Stomach (tissue), 19 donors: ENCODE measurements at places on chromosomes 5 and 9. TPM values are rescaled to one million over a fixed set of nuclear protein-coding genes. Genes with fewer than 3 reads are reported as not detected.

SLC6A7 gene
- not detected for total RNA-seq

RABGAP1 gene
- total RNA-seq = 101 TPM

ERAP2 gene
- 20.6 TPM for total RNA-seq

NUTM2F gene
- not detected for total RNA-seq

DNA sequence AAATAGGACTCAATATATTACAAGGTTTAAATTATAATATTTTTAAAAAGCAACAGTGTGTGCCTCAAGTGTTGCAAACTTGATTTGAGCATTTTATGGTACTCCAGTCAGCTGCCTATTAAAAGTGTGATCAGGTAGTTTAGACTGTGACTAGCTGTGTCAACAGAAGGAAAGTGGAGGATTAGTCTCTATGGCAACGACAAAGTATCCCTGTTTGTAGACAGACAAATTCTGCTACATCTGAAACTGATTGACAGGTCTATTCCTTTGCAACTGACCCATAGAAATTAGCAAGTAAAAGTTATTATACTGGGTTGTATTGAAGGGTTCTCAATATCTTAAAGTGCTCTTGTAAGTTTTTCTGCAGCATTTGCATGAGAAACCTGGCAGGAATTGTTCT, 249.8 kb upstream of the ARRDC3 start:
- no peak overlapping the region for H3K4me3 ChIP-seq
- no peaks in the 10 kb centered on the region for H3K4me1 ChIP-seq
- no peak overlapping the region for H3K27ac ChIP-seq
- H3K36me3 ChIP-seq = no peaks in the 10 kb centered on the region
- H3K27me3 ChIP-seq = no peaks in the 10 kb centered on the region

- no peak for DNase-seq
- H3K4me3 ChIP-seq = no peak overlapping the region
- peaks cover 19% of the 10 kb centered on the region for H3K27me3 ChIP-seq
Measured at GRCh38 chr5:135497971-135498636, 37.7 kb downstream of the NEUROG1 start.

DNA sequence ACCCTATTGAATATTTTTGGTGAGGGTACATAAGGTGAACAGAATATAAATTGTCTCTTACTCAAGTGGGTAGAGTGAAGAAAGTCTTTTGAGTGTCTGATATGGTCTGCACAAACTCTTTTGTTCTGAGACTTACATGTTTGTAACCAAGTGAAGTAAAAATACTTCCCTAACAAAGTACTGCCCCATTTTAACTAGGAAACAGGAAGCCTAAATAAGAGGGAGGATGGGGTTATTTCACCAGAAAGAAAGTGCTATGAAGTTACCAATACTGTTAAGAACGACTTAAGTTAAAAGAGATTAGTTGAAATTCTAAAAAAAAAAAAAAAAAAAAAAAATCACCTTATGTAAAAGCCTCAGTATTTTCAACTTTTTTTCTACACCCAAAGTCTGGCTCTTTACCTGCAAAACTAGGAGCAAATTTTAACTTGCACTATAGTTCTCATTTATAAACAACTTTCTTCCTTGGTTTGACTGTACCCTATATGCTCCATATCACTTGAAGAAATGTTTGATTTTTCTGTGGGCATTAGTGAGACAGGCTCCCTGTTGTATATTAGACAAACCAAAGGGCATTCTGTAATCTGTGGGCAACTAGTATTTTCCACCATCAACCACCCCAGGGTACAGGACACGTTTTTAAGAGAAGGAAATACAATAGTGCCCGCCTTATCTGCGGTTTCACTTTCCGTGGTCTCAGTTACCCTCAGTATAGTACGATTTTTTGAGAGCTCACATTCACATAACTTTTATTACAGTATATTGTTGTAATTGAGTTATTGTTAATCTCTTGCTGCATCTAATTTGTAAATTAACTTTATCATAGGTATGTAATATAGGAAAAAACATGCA, 127.7 kb downstream of the NR3C1 start:
- H3K36me3 ChIP-seq = peaks cover 13% of the 10 kb centered on the region
- DNase-seq = no peak
- no peaks in the 10 kb centered on the region for H3K27me3 ChIP-seq

- H3K4me3 ChIP-seq = no peak overlapping the region
- no peaks in the 10 kb centered on the region for H3K36me3 ChIP-seq
- H3K4me1 ChIP-seq = no peaks in the 10 kb centered on the region
- H3K27me3 ChIP-seq = no peaks in the 10 kb centered on the region
- H3K27ac ChIP-seq = no peak overlapping the region
Measured at GRCh38 chr5:98722188-98722587, 51.3 kb upstream of the RGMB start.

DNA sequence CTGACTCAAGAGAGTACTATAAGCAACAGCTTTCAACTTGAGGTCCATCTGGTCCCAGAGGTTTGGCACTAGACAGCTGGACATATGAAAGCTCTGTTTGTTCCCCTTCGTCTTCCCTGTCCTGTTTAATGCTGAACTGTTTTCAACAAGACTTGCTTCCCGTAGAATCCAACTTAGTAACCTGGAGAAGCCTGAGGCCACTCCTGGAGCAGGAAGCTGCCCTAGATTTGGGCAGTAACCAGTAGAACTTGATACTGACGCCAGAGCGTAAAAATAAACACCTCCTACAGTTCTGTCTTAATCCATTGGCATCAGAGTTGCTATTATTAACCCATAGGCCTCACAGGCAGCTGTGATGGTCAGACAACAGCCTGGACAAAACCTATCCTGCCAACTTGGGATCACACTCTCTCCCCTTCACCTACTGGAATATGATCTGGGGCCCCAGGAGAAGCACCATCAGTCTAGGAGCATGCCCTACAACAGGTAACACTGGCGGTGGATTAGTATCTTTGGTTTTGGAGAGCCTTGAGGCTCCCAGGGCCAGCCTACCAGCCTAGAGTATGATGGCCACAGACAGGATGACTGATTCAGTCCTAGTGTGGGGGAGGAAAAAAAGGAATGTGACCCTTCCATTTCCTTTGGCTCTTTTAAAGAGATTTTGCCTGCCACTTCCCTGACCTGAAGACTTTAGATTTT, 29.2 kb downstream of the RUSC2 start:
- peak overlapping the region; percentile 86 for H3K27ac ChIP-seq
- H3K27me3 ChIP-seq = no peaks in the 10 kb centered on the region
- H3K36me3 ChIP-seq = no peaks in the 10 kb centered on the region
- H3K4me3 ChIP-seq = no peak overlapping the region

DNA sequence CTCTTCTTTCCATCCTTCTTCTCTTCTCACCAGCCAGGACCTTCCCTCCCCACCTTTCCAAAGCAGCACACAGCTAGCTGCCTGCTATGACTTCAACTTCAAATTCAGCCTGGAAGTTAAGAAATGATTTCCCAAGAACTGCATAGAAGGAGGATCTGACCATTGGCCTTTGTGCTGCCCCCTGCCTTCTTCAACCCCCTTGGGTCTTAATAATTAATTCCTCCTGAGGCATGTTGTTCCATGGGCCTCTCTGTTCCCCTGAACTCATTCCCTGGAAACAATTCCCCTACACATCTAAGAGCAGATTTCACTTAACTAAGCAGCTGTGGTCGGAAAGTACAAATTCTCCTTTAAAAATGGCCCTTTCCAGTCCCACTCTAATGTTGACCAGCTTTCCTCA, 62.4 kb downstream of the ADAMTS12 start:
- DNase-seq = no peak
- H3K4me3 ChIP-seq = no peak overlapping the region
- H3K27ac ChIP-seq = no peak overlapping the region
- H3K27me3 ChIP-seq = no peaks in the 10 kb centered on the region

DNA sequence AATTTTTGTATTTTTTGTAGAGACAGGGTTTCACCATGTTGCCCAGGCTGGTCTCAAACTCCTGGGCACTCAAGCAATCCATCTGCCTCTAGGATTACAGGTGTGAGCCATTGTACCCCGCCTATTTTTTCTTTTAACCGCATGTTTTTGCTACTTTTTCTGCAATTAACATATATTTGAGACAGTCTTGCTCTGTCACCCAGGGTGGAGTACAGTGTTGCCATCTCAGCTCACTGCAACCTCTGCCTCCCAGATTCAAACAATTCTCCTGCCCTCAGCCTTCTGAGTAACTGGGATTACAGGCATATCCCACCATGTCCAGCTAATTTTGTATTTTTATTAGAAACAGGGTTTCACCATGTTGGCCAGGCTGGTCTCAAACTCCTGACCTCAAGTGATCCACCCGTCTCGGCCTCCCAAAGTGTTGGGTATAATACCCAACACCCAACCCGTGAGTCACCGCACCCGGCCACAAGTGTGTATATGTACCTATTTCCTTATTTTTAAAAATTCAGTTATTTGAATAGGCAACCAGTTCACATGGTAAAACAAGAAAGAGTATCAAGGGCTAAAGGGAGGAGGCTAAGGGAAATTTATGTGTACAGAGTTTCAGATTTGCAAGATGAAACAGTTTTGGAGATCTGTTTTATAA, 13.3 kb downstream of the PHAX start:
- no peak overlapping the region for H3K4me3 ChIP-seq
- H3K27ac ChIP-seq = no peak overlapping the region
- H3K27me3 ChIP-seq = no peaks in the 10 kb centered on the region
- peaks cover 30% of the 10 kb centered on the region for H3K36me3 ChIP-seq
- H3K4me1 ChIP-seq = no peaks in the 10 kb centered on the region
- DNase-seq = no peak

DNA sequence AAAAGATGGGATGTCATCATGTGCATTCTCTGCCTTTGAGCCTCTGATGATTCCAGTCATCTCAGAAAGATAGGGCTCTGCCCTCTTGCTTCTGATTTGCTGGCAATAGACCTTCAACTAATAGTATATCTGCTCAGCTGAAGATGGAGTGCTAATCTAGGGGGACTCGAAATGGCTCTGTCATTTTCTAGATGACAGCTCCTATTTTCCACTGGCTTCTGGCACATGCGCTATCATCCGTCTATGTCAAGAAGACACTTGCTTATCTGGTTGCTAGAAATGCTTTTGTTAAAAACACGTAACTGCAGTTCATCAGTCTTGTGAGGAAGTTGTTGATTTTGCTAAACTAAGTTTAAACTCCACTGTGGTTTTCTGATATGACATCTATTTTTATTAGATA, 265.5 kb upstream of the ZNF608 start:
- no peak overlapping the region for H3K4me3 ChIP-seq
- H3K4me1 ChIP-seq = peaks cover 14% of the 10 kb centered on the region
- no peak for DNase-seq
- no peaks in the 10 kb centered on the region for H3K36me3 ChIP-seq
- no peaks in the 10 kb centered on the region for H3K27me3 ChIP-seq
- H3K27ac ChIP-seq = no peak overlapping the region

GRCh38 chr5:124065508-124065907, 553.5 kb downstream of the CSNK1G3 start:
- no peak for DNase-seq
- no peaks in the 10 kb centered on the region for H3K27me3 ChIP-seq
- H3K4me1 ChIP-seq = peaks cover 13% of the 10 kb centered on the region
- H3K36me3 ChIP-seq = no peaks in the 10 kb centered on the region

DNA sequence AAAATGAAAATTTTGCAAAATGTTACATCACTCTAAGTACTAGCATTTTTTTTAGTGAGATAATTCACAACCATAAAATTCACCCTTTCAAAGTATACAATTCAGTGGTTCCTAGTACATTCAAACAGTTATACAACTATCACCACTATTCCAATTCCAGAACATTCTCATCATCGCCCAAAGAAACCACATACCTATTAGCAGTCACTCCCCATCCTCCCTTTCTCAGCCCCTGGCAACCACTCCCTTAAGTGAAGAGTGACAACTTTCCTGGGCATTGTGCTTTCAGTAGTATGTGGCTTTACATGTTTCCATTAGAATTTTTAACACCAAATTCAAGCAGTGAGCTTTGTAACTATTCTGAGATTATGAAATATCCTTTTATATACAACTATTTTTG, 81.4 kb downstream of the RASEF start:
- no peak for DNase-seq
- H3K4me1 ChIP-seq = no peaks in the 10 kb centered on the region
- no peak overlapping the region for H3K27ac ChIP-seq
- H3K36me3 ChIP-seq = no peaks in the 10 kb centered on the region
- H3K4me3 ChIP-seq = no peak overlapping the region
- H3K27me3 ChIP-seq = no peaks in the 10 kb centered on the region

DNA sequence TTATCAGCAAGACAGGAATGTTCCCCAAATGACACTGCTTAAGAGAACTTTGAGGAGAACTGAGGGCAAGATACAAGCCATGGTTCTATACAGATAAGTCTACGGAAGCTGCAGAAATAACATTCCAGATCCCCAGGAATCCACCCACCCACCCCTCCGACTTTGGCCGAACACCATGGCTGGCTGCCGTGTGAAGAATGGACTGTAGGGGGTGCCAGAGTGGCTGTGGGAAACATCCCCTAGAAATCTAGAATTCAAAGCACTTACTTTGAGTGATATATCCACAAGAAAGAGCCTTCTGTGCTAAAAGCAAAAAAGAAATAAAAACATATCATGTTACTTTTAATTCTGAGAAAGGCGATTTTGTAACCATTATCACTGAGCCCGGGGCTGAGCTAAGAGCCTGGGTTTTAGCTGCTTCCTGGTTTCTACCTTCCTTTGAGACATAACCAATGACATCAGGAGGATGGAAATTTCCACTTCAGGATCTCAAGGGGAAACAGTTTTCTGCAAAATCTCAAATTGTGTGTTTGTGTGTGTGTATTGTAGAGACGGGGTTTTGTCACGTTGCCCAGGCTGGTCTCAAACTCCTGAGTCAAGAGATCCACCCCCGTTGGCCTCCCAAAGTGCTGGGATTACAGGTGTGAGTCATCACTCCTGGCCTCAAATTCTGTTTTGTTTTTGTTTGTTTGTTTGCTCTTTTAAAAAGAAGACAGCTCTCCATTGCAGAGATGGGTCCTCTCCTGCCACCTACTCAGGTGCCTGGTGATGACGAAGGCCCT, 36.4 kb downstream of the GGTA1 start:
- H3K4me3 ChIP-seq = no peak overlapping the region
- H3K36me3 ChIP-seq = no peaks in the 10 kb centered on the region
- DNase-seq = peak; percentile 42

DNA sequence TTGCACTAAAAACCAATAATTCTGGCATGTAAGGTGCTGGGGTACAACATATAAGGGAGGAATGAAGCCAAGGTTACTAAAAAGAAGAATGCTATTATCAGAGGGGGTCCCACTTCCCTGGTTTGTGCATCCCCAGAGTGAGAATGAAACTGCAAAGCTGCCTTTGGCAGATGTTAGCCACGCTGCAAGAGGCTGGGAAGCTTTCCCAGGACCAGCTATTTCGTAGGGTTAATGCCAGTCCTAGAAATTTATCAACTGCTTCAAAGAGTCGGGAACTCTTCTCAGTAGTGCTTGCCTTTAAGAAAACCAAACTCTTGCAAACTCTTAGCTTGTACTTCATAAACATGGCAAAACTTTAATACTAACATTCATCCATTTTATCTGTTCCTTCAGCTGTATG, 87.5 kb upstream of the NR5A1 start:
- no peak overlapping the region for H3K27ac ChIP-seq
- no peaks in the 10 kb centered on the region for H3K36me3 ChIP-seq
- H3K4me1 ChIP-seq = no peaks in the 10 kb centered on the region

- no peak overlapping the region for H3K4me3 ChIP-seq
- H3K27me3 ChIP-seq = no peaks in the 10 kb centered on the region
- DNase-seq = no peak
Measured at GRCh38 chr9:35195683-35196082, 33.9 kb downstream of the UNC13B start.

DNA sequence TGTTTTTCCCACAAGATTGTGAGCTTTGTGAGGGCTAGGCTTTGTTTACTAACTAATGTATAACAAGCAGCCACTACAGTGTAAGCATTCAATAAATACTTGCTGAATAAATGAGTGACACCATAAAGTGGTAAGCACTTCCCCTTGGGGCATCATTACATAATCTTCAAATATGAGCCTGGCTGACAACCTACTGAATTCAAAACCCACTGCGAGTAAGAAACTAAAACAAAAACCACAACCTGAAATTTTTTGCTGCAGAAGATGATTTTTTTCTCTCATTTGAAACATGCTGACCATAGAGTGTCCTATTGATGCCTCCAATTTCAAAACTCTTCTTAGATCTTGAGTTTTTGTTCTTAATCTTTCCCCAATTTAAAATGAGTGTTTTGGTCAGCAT, 331.3 kb upstream of the CCNG1 start:
- no peaks in the 10 kb centered on the region for H3K36me3 ChIP-seq
- no peaks in the 10 kb centered on the region for H3K27me3 ChIP-seq
